Karpas-422 (cell line): ENCODE measurements at places on chromosomes 11 and 22.

- no peak for DNase-seq
These were observed 34.2 kb downstream of the CCDC81 start for GRCh38 chr11:86408845-86409244.

- DNase-seq, result no peak
These were observed 49.6 kb upstream of the ME3 start for GRCh38 chr11:86722006-86722405.

GRCh38 chr11:36264011-36264972 is 24.9 kb downstream of the COMMD9 start:
- DNase-seq, result no peak

- DNase-seq, result no peak
These were observed 60.4 kb upstream of the HSPA8 start for GRCh38 chr11:123122341-123122740.
